HS-27A (cell line): ENCODE measurements at places on chromosomes 3 and 15.
A peak's percentile ranks its signal among the peaks of the same experiment; 100 is the strongest.

DNA sequence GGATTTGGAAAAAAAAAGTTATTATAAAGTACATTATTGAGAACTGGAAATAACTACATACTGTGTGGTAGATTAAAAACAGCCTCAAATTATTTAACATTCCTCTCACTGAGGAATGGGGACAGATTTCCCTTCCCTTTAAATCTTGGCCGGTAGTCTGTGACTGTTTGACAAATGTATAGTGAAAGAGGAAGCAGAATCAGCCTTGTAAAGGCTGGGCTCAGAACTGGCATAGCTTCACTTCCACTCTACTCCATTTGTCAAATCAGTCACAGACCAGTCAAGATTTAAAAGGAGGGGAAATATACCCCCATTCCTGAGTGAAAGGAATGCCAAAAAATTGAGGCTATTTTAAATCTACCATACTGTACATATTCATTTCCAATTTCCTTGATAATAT, 18.2 kb upstream of the B4GALT4 start:
- DNase-seq, result no peak

- no peak for DNase-seq
These were observed 957.8 kb downstream of the ROBO1 start for GRCh38 chr3:78809966-78810365.

DNA sequence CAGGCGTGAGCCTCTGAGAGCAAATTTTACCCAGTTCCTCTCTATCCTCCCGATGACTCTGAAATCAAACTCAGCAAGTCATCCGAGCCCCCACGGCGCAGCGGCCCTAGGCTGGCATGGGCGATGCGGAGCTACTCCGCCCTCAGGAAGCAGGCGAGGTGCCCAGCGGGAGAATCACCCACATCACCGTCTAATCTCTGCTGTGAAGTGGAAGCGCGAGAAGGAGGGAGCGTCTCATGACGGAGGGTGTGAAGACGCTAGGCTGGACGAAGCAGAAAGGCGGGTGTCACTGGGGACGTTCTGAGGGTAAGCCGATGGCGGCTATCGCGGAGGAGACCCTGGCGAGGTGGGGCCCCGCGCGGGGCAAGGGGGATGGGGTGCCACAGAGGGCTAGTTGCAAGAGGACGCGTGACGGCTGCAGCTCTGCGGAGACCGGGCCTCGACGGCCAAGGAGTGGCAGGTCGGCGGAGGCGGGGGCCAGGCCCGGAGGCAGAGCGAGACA, 9.1 kb upstream of the GNAI2 start:
- DNase-seq, result peak; percentile 33

DNA sequence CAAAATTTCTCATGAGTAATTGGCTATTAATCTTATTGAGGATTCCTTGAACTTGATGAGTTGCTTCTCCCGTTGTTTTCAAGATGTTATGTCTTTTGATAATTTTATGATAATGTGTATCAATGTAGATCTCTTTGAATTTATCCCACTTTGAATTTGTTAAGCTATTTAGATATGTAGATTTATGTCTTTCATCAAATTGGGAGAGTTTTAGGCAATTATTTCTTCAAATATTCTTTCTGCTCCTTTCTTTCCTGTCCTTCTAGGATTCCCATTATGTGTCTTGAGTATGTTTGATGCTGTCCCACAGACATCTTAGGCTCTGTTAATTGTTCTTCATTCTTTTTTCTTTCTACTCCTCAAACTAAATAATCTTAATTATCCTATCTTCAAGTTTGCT, 68.1 kb upstream of the FGD5 start:
- no peak for DNase-seq

- DNase-seq, result no peak
These were observed 11.3 kb upstream of the TM4SF1 start for GRCh38 chr3:149388531-149389417.
